ENCODE measurements at places on chromosomes 6 and 20. TPM values are rescaled to one million over a fixed set of nuclear protein-coding genes. Genes with fewer than 3 reads are reported as not detected.

The AIF1 gene
- total RNA-seq, result not detected

The PRR18 gene
- not detected for total RNA-seq

GRCh38 chr6:142855893-142856623 lies 88.9 kb downstream of the HIVEP2 start:
- H3K27me3 ChIP-seq, result no peaks in the 10 kb centered on the region
- peaks cover 50% of the 10 kb centered on the region for H3K4me1 ChIP-seq
- no peak overlapping the region for H3K27ac ChIP-seq
- no peak for DNase-seq
- H3K4me3 ChIP-seq, result no peak overlapping the region

The NKX2-2 gene
- not detected for total RNA-seq

The EYA2 gene
- 0.35 TPM for total RNA-seq

- no peaks in the 10 kb centered on the region for H3K4me1 ChIP-seq
- peaks cover 8% of the 10 kb centered on the region for H3K27me3 ChIP-seq
- H3K36me3 ChIP-seq, result no peaks in the 10 kb centered on the region
- H3K4me3 ChIP-seq, result no peak overlapping the region
- H3K27ac ChIP-seq, result no peak overlapping the region
- DNase-seq, result no peak
Observed at GRCh38 chr6:91155129-91155785, 568.4 kb upstream of the MAP3K7 start.

GRCh38 chr6:27893836-27894807 lies 18.1 kb downstream of the OR2B2 start:
- no peak overlapping the region for H3K4me3 ChIP-seq
- no peak overlapping the region for H3K27ac ChIP-seq
- DNase-seq, result peak; percentile 88
- no peaks in the 10 kb centered on the region for H3K36me3 ChIP-seq
- peaks cover 27% of the 10 kb centered on the region for H3K4me1 ChIP-seq

The NKAIN4 gene
- not detected for total RNA-seq

DNA sequence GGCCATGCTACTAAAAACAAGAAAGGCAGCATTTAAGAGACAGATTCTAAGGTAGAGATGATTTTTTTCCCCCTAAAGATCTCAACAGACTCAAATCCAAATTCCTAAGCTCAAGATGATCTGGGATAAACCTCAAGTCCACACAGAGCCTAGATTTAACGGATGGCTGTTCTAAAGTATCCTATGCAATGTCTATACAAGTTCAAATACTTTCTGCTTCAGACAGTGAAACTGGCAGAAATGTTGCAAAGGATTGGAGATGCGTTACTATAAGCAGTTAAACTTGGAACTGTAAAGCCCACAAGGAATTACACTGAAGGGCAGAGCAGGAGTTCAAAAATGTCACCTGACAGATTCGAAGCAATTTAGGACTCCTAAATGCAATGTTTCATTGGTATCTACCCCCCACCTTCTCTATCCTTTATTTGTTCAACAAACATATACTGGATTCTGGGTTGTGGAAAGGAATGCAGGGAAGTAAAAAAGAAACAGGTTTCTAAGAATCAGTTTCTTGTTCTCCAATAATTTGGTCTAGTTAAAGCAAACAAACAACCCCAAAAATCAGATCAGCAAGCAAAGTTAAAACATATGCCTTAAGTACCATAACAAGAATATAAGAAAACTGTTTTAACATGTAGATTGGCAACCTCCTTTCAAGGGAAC lies 1.6 kb downstream of the DNAAF9 start:
- DNase-seq, result no peak
- H3K36me3 ChIP-seq, result peaks cover 35% of the 10 kb centered on the region
- H3K27ac ChIP-seq, result peak overlapping the region; percentile 78
- H3K27me3 ChIP-seq, result no peaks in the 10 kb centered on the region

Data from Calu3 (cell line).